Stimulated activated CD8-positive, alpha-beta memory T cell treated with anti-CD3 and anti-CD28 coated beads, Interleukin-15, amount 100 ng/mL, for 24 hours (primary cell): ENCODE measurements at places on chromosomes 1 and 21.

GRCh38 chr1:84998642-84999280, 1.8 kb upstream of the MCOLN2 start:
- DNase-seq = no peak

DNA sequence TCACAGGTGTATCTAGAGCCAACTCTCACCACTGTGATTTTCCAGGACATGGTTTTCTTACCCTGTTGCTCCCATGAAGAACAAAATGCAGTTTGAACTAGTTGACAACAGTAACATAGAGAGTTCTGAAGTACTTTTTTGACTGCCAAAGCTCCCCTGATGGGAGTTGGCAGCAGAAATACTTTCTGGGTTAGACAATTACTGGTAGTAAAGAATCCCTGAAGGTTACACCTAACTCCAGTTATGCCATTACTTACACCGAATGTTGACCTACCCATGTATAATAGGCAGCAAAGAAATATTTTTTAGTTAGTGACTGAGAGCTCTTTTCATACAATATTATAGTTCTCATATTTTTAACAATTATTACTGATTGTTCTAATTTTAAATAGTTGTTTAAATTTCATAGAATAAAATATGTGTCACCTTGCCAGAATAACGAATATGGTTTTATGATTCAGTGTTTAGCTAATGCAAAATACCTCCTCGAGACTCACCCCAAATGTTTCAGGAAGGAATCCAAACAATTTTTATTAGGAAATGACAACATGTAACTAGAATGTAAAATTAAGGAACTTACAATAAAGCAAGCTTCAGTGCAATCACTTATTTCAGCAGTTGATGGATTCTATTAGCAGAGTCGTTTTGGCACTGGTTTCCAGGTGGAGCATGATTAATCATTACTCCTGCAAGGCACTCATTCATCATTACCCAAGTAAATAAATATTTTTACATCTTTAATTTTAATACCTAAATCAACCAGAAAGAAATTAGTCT, 237.6 kb downstream of the MRPL39 start:
- DNase-seq = no peak

- no peak for DNase-seq
Observed at GRCh38 chr1:95578462-95578861, 344.5 kb downstream of the RWDD3 start.

DNA sequence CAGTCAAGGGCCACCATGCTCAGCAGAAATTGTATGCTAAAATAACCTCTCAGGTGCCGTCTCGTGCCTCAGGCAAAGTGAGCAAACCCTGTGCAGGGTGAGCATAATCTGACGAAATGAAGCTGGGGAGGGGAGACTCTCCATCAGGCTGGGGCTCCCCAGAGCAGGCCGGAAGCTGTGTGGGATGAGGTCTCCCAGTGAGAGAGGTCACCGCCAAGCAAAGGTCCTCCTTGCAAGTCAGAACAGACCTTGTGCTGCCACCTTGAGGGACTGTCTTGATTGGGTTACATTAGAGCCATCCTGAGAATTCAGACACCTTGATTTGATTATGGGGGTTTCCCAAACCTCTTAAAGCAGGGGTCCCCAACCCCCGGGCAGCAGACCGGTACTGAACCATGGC, 64.2 kb downstream of the ZNF684 start:
- DNase-seq = no peak

- no peak for DNase-seq
Observed at GRCh38 chr1:193634470-193634869, 448.1 kb upstream of the B3GALT2 start.

- DNase-seq = no peak
Observed at GRCh38 chr1:11757047-11757446, 4.9 kb upstream of the C1orf167 start.

- no peak for DNase-seq
Observed at GRCh38 chr1:221294242-221294641, 415.0 kb downstream of the HLX start.

- no peak for DNase-seq
Observed at GRCh38 chr1:168598892-168599291, 22.5 kb downstream of the XCL1 start.

DNA sequence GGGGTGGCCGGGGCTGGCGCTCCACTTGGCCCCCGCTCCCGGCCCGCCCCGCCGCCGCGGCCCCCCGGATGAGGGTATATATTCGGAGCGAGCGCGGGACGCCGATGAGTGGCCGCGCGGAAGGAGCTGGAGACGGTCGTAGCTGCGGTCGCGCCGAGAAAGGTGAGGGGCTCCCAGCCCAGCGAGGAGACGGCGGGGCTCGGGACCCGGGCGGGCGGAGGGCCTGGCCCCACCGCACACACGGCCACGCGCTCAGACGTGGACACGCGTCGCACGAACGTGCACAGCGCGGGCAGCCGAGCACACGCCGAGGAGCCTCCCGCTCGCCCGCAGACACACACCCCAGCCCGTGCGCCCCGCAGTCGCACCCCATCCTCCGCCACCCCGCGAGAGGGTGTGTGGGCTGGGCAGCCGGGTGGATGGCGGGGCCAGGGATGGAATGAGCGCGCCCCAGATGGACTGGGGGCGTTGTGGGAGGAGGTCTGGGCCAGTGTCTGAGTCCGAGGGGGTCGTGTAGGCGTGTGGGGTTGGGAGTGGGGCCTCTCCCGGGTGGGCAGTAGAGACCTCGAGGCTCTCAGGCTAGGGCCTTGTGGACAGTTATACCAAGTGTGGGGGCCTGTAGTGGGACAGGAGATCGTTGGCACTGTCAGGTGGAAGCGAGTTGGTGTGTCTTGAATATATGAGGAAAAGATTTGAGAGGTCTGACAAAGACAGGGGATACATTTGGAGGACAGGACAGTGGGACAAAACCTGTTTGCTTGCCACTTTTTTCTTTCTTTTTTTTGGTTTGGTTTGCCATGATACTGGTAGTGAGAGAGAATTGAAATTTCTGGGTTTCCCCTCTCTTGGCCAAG, at the start of gene UAP1:
UAP1 (plus strand) TSS at position 107 of the 854 bp plus-strand sequence. CDS start 4,347 bp downstream, outside the sequence.
- peak; percentile 4 for DNase-seq

DNA sequence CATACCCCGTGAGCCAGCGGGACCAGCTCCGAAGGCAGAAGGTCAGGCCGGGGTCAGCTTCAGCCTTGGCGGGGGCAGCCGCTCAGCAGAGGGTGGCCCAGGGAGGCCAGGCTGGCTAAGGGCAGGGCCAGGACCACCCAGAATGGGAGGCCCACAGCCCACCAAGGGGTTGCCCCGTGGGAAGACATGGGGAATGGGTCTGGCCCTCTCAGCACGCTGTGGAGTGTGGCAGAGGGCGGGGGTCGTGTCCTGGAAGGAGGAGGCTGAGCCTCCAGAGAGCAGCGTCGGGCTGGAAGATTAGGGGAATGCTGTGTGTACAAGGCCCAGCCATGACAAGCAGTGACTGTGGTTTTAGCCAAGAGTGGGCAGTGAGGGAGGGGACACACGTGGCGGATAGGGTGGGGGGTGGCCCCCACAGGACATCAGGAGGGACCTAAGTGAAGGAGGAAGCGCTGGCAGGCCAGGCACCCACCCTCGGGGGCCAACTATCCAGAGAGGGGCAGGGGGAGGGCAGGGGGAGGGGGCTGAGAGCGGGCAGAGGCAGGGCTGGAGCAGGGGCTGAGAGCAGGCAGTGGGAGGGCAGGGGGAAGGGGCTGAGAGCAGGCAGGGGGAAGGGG, 43.9 kb upstream of the POFUT2 start:
- DNase-seq = no peak

DNA sequence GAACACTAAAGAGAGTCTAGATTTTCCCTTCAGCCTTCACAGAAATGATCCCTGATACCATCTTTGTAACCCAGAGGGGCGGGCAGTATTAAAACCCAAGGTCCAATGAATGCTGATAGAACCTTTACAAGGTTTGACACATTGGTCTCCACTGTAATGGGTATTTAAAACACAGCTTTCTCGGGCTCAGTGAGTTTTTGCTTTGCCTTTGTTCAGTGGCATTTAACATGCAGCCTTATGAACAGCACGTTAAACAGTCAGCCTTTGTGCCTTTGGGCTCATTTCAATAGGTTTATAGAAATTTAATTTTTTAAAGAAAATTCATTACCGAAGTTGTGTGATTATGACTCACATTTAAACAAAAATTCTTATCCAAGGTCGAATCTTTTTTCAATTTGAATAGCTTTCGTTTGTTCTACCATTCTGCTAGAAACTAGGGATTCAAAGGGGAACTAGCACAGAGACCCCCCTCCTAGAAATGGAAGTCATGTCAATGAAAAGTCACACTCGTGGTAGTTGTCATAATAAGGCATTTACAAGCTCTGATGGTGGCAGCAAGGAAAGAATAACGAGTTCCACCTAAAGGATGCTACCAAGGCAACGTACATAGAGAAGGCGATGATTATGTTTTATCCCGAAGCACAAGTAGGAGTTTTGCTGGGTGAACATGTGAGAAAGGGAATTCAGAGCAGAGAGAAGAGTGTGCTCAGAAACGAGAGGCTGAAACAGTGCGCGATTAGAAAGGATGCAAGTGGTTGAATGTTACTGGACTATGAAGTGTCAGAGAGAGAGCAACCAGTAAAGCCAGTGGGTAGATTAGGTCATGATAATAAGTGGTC, 66.2 kb downstream of the SGIP1 start:
- DNase-seq = no peak

- no peak for DNase-seq
Observed at GRCh38 chr1:172467446-172467845, 23.6 kb upstream of the PIGC start.
